ENCODE measurements at places on chromosomes 7 and 10.

DNA sequence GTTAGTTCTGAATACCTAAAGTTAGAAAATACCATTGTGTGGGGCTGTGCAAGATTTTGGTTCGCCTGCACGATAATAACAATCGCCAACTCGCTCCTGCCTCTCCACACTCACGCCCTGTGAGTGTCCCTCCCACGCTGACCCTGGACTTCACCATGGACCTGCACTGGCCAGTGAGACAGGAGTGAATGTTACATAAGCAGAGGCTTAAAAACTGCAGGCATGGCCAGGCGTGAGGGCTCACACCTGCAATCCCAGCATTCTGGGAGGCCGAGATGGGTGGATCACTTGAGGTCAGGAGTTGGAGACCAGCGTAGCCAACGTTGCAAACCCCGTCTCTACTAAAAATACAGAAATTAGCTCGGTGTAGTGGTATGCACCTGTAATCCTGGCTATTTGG, 68.4 kb downstream of the TCERG1L start:
- no peak for DNase-seq

DNA sequence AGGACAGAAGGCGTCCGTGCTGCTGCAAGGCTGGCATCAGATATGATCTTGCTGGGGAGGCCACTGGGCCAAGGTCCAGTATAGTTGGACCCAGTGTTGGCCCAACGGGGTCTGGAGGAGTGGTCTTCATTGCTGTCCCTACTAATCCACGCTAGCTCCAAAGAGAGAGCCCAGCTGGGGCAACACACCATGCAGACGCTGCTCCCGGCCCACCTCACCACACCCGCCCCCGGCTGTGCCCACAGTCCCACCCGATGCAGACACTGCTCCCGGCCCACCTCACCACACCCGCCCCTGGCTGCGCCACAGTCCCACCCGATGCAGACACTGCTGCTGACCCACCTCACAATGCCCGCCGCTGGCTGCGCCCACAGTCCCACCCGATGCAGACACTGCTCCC, 121.5 kb downstream of the VIPR2 start:
- DNase-seq = no peak

GRCh38 chr10:30505543-30506298, 71.7 kb downstream of the MAP3K8 start:
- no peak for DNase-seq

DNA sequence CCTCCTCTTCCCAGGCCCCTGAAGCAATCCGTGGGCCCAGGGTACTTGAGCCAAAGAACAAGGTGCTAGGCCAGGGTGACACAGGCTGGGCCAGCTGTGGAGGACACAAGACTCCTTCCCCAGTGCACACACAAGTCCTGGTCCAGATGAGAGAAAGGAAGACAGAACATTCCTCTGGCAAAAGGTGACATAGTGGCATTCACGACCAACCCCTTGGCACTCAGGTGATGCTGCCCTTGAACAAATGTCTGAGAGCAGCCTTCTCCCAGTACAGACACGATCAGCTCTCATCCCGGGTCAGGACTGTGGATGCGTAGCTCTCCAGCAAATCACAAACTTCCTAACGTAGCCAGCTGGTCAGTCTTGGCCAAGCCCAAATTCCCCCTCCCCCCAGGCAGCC, 118.5 kb downstream of the OAT start:
- no peak for DNase-seq

DNA sequence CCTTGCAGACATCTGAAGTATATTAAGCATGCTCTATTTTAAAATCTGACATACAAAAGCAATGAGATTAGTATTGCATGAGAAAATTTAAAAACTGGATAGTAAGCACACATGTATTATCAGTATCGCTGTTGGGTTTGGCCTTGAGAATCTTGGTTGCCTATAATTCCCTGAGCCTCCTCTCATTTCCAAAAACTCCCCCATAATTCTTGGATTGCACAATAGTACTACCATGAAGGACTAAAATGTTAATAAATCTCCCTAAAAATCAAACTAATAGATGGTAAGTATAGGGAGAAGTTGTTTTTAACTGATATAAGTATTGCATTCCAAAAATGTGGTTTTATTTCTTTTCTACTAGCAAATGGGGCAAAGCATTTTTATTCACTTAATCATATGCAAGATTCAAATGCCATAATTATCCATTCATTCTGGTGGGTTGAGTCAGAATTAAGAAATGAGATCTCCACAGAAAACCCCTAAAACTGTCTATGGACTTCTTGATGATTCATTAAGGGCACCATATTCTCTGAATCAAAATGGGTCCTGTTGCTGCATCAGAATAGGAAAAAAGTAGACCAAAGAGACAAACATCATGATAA, 10.3 kb upstream of the VIM start:
- DNase-seq = peak; percentile 95

GRCh38 chr7:22485189-22485588, 14.8 kb downstream of the STEAP1B start:
- peak; percentile 15 for DNase-seq

- no peak for DNase-seq
Observed at GRCh38 chr7:120043250-120043649, 229.7 kb upstream of the KCND2 start.

DNA sequence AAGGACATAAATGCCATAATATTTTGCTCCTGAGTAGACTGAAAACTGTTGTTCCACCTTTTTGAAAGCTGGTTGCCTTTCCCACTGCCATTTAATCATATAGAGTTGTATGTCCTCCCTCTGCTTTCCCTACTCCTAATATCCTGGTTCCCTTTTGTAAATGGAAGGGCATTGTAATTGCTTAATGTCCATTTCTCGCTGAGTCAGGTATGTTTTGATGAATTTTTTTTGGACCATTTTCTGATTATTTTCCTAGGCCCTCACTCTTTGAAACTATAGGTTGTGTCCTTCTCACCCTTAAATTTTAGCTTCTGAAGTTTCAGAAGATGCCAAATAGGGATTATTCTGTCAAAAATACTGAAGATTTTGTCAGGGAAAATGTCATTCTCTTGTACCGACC, 45.5 kb downstream of the WAC start:
- no peak for DNase-seq

GRCh38 chr10:52420656-52421055, 106.6 kb downstream of the DKK1 start:
- no peak for DNase-seq

GRCh38 chr10:130553826-130554225, 417.6 kb downstream of the GLRX3 start:
- no peak for DNase-seq

DNA sequence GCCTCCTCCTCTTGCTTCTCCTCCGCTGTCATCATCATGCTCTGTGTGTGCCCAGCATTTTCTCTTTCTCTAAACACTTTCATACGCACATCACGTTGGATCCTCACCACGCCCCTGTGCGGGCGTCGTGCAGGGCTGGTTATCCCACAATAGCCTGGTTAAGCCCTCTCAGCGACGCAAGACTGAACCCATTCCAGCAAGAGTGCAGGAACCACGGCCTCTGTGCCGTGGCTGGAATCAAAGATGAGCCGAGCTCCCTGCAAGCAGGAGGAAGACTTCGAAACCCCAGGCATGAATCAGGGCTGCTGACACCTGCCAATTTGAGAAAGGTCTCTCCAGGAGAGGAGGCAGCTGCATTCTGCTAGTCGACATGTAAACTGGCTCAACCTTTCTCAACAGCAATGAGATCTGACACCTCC, 74.8 kb upstream of the FOXK1 start:
- DNase-seq = no peak

- DNase-seq = no peak
Observed at GRCh38 chr7:2824678-2825461, 19.2 kb downstream of the GNA12 start.

GRCh38 chr10:115935731-115936130, 337.3 kb downstream of the GFRA1 start:
- no peak for DNase-seq

GRCh38 chr7:45650404-45651394, 76.5 kb downstream of the ADCY1 start:
- DNase-seq = no peak

- peak; percentile 47 for DNase-seq
Observed at GRCh38 chr10:44853148-44853734, 57.9 kb upstream of the TMEM72 start.

DNA sequence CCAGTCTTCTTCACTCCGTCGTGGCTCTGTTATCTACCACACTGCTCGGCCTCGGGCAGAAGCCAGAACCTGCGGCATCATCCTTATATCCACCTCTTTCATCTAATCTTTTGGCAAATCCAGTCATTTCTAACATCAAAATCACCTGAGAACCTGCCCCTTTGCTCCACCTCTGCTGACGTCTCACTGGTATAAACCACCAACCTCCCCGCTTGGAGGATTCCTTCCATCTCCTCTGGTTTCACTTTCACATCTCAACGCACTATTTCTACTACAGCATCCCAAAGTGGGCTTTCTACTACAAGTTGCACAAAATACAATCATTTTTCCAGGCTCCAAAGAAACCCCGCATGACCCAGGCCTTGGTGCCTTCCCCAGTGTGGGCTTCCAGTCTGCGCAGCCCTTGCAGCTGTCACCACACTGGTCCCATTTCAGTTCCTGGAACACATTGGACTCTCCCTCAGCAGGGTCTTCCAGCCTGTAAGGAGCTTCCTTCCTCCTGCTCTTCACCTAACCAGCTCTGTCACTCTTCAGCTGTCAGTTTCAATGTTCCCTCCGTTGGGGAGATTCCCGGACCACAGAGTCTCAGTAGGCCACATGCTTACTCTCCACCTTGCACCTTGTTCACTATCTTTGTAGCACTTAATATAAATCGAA, 85.0 kb downstream of the PRKCQ start:
- no peak for DNase-seq

- no peak for DNase-seq
Observed at GRCh38 chr10:93097386-93097785, 23.7 kb downstream of the CYP26A1 start.

DNA sequence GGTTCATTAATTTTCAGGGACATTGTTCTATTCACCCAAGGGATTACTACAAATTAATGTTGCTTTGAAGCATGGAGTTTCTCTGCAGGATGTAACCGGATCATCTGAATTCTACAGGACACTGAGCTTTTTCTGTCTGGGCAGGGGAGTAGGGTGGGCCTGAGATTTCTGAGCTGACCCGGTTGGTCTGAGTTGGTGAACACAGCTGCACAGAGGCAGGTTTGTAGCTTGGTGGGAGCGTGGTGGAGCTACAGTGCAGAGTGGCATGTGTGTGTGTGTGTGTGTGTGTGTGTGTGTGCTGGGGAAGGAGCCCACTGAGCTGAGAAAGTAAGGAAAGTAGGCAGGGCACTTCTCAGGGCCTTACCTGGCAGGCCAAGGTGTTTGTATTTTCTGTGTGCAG, 62.6 kb downstream of the SH2D4B start:
- no peak for DNase-seq

DNA sequence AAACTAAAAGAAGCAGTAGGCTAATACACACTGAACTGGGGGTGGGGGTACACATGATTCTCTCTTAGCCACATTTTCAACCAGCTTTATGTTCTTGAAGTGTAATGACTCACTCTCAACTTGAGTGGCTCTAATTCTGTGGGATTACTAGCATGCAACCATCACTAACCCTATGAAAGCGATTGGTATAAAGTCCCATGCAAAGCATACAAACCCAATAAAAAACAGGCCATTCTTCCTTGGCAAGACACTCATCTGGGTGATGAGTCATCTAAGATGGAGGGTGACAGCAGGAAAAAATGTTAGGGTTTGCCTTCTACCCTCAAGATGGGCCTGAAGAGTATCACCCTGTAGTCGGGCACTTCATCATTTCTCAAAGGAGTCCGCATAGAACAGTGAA, 14.9 kb upstream of the PON3 start:
- no peak for DNase-seq

DNA sequence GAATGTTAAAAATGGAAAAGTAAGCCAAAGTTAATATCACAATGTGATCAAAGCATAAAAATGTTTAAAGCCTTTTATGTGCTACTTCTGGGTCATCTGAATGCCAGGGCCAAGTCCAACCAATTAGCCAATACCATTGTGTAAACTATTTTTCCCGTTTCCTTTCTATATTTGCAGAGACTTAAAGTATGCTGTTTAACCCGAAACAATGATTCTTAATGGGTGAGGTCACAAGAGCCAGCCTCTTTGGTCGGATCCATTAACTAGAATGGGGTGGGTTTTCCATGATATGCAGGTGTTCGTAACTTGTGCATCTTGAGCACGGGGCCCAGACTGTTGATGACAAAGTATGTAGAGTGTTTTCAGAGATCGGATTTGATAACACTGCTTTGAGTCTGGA, 111.3 kb upstream of the IGFBP3 start:
- no peak for DNase-seq

DNA sequence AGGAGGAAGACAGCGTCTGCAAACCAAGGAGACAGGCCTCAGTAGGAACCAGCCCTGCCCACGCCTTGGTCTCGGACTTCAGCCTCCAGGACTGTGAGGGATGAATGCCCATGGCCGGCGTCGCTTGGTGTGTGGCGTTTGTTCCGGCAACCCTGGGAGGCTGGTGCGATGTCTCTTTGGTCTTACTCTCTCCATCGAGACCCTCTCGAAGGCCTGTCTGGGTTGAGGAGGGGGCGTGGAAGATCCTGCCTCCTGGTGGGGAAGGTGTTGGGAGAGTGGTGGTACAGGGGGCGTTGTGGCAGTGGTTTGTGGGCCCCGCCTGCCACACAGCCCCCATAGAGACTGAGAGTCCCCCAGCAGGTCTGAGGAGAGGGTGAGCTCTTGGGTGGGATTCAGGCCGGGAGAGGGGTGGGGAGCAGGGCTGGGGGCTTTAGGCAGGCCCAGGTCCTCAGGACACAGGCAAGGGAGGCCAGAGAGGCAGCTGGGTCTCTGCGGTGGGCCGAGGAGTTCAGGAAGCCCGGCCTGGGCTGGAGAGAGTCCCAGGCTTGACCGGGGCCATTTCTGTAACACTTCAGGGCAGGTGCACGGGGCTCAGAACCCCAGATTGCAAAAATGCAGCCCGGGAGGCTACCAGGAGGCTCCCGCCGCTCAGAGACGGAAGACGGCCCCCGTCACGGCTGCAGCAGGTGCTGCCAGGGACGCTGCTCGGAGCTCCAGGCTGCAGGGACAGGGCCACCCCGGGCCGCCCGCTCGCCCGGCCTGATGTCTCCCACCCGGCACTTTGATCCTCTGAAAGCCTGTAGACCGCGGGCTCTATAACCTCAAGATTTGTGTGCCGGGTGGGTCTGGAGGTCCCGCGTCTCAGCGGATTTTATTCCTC, 33.8 kb upstream of the PSMG3 start:
- DNase-seq = no peak

- DNase-seq = no peak
Observed at GRCh38 chr7:75559976-75560365, 67.9 kb downstream of the SPDYE5 start.

- DNase-seq = no peak
Observed at GRCh38 chr7:105133986-105134655, 120.1 kb downstream of the KMT2E start.

DNA sequence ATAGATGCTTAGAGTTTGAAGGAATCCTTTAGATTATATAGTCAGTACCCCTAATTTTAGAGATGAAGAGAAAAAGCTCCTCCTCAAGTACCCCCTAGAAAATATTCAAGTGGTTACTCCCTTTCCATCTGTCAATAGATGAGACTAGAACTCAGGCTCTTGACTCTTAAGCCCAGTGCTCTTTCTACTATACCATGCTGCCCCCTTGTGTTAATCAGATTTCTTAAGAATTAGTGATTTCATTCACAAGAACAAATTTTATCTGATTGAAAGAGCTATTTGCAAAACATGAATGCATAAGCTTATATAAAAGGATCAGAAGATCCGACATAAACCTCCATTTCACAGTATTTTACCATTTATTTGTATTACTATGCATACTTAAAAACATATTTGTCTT, 179.3 kb downstream of the TFEC start:
- peak; percentile 54 for DNase-seq

Data from HCEC 1CT (cell line).